ENCODE measurements at places on chromosomes 7 and 10. TPM values are rescaled to one million over a fixed set of nuclear protein-coding genes. Genes with fewer than 3 reads are reported as not detected.
A peak's percentile ranks its signal among the peaks of the same experiment; 100 is the strongest.

UNCX gene
- total RNA-seq: not detected

NUB1 gene
- 61.7 TPM for total RNA-seq

TCAF2 gene
- 2.3 TPM for total RNA-seq

ZNF488 gene
- total RNA-seq: 1.1 TPM

DNA sequence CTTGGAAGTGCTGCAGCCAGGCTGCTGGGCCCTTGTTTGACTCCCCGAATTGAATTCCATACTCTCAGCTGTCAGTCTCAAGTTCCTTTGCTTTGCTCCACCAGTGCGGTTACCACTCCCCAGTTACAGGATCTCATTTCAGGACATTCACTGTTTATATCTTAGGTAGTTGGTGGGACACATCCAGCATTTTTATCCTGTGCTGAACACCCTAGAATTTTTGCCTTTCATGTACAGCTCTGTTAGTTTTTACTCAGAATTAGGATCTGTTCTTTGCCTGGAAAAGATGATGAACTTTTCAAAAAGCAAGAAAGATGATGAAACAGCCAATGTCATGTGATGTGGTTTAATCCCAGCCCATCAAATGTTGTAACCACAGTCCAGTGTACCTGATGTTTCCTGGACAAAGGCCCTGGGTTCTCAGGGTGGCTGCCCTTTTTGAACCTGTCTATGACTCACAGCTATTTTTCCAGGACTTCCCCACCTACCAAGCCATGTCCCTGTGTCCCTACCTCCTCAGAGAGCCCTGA is 149.7 kb downstream of the NOC3L start:
- peak overlapping the region; percentile 46 for H3K27ac ChIP-seq
- peaks cover 62% of the 10 kb centered on the region for H3K4me1 ChIP-seq
- H3K36me3 ChIP-seq: peaks cover 3% of the 10 kb centered on the region
- H3K27me3 ChIP-seq: no peaks in the 10 kb centered on the region
- DNase-seq: no peak

DNA sequence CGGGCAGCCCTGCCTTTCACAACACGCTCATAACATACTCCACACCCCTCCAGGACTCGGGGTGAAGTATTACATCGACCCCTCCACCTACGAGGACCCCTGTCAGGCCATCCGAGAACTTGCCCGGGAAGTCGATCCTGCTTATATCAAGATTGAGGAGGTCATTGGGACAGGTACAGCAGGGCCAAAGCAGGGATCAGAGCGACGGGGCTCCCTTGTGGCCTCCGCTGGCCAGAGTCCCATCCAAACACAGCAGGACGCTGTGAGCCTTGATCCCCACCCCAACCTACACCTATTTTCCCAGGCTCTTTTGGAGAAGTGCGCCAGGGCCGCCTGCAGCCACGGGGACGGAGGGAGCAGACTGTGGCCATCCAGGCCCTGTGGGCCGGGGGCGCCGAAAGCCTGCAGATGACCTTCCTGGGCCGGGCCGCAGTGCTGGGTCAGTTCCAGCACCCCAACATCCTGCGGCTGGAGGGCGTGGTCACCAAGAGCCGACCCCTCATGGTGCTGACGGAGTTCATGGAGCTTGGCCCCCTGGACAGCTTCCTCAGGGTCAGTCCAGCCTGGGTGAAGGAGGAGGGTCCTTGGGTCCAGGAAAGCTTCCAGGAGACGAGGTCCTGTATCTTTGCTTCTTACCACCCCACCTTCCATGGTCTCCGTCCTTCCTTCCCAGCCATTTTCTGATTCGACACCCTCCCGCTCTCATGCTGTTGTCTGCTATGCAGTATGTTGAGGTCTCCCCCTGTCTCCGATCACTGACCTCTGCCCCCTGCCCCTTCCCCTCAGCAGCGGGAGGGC is 13.5 kb downstream of the EPHB6 start:
- no peak for DNase-seq
- H3K4me3 ChIP-seq: no peak overlapping the region
- H3K27me3 ChIP-seq: peaks cover 15% of the 10 kb centered on the region
- no peaks in the 10 kb centered on the region for H3K36me3 ChIP-seq

ZNF3 gene
- 28.4 TPM for total RNA-seq
